ENCODE measurements at places on chromosomes 12 and 14.

DNA sequence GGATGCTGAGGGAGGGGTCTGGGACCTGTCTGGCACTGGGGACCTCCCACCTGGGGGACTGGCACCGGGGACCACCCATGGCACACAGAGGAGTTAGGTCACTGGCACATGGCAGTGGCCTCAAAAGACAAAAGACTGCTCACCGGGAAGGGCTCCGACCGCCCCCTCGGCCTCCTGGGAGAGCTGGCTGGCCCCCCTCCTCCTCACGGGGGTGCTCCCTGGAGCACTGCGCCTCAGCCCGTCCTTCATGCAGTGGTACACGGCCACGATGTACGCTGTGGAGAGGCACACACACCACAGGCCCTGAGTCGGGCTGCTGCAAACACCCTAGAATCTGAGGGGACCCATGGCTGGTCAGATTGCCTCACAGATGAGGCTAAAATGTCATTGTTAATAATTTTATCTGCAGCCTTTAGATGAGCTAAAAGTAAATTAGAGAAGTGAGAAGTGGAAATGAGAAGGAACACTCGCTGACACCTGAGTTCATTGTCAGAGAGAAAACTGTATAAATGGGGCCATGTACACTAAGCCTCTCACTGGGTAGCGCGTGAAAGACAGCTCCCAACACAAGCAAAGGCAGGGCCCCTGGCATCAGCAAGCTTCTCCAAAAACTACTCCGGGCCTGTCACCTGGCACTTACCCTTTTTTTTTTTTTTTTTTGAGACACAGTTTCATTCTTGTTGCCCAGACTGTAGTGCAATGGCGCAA lies 14.1 kb downstream of the P2RX2 start:
- no peak for DNase-seq

GRCh38 chr12:107035733-107036132 lies 48.8 kb upstream of the MTERF2 start:
- no peak for DNase-seq

DNA sequence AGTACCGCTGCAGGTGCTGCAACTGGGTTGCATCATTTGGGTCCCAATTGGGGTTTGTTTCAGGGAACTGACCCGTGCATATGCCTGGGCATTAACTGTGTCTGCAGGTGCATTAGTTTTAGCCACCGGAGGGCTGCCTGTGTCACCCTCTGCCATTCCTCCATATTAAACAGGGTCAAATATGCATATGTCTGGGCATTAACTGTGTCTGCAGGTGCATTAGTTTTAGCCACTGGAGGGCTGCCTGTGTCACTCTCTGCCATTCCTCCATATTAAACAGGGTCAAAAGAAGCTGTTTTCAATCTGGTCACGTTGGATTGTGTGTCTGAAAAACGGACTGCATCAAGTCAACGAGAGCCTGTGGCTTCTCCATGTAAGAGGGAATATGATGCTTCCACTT lies 1317.0 kb downstream of the TMEM121 start:
- DNase-seq: no peak

DNA sequence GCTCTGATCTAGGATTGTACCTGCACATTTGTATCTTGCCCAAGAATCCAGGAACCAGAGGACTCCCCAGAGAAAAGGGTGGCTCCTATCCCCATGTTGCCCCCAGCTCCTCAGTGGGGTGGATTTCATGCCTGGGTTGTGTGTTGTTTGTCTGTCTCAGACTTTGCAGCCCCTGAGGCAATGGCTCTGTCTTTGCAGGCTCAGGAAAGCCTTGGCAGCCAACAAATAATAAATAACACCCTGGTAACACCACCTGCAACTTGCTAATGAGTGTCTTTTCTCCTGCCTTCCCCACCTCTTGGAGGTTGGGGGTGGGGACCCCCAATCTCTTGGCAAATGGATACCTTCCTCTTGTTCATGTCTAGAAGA lies 65.2 kb upstream of the CISTR start:
- no peak for DNase-seq

GRCh38 chr14:61192989-61193388 lies 88.1 kb downstream of the TMEM30B start:
- no peak for DNase-seq

GRCh38 chr14:89672636-89673511 lies 255.8 kb upstream of the FOXN3 start:
- no peak for DNase-seq

- DNase-seq: peak; percentile 88
Measured at GRCh38 chr14:88562831-88563686, at the start of gene ZC3H14. Gene ZC3H14, plus strand, starts transcription at chr14:88563037. Its CDS starts 97 bp downstream, at chr14:88563134.

GRCh38 chr14:60807971-60808370 lies 73.4 kb downstream of the MNAT1 start:
- DNase-seq: no peak

DNA sequence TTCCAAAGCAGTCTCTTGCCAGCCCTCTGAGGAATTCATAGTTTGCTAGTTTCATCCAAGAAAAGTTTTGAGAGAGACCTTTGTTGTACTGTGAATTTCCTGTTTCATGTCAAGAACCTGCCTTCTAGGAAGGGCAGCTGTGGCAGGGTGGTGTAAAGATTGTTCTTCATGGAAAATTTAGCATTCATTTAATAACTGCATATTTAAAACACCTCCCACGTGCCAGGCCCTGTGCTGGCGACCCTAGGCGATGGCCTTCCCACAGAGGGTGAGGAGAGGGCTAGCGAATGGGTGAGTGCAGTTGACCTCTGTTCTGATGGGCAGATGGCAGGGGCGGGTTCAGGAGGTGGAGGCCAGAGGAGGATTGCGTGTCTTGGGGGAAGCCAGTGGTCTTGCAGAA lies 43.2 kb downstream of the MLXIP start:
- DNase-seq: no peak

GRCh38 chr14:59510001-59510400 lies 25.7 kb downstream of the JKAMP start:
- DNase-seq: no peak

- no peak for DNase-seq
Measured at GRCh38 chr14:105068818-105069217, 3.6 kb upstream of the GPR132 start.

GRCh38 chr14:21088687-21089086 lies 9.8 kb downstream of the ZNF219 start:
- no peak for DNase-seq

GRCh38 chr14:61573321-61573720 lies 122.0 kb upstream of the HIF1A start:
- DNase-seq: no peak

DNA sequence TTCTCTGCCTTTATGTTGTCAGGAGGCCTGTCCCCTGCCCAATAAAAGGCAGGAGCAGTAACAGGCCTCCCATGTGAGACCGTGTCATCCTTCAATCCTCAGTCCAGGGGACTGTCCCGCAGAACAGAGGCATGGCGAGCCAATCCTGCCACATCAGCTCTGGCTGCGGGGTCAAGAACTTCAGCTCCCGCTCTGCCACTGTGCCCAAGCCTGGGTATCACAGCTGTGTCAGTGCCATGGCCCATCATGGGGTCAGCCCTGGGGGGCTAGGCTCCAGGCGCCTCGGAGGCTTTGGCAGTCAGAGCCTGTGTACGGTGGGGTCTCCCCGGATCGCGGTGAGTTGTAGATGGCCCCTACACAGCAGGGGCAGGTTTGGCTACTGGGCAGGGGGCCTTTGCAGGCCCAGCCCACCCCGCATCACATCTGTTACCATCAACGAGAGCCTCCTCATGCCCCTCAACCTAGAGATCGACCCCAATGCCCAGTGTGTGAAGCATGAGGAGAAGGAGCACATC lies 19.9 kb upstream of the KRT83 start:
- no peak for DNase-seq

- no peak for DNase-seq
Measured at GRCh38 chr12:53208877-53209463, 1.9 kb upstream of the ITGB7 start.

DNA sequence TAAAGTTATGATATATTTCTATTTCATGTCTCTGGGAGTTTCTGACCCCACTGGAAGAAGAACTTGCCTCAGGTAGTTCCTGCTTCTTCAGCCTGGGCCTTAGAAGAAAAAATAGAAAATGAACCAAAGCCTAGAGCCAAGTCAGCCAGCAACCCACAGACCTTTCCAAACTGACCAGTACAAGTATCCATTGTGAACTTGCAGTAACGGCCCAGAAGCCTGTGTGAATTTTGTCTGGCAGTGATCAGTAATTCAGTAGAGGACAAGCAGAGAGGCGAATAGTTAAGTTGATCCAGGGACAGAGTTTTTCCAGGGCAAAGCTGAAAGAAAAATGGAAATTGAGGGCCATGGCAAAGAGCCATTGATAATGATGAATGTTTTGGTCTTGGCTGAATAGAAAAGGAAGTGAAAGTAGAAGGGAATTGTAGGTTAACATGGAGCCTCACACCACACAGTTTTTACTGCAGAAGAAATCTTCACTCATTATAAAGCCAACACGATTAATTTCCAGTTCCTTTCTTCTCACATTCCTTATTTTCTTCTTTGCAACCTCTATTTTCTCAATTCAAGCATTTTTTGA lies 311.8 kb downstream of the BTG1 start:
- DNase-seq: no peak

DNA sequence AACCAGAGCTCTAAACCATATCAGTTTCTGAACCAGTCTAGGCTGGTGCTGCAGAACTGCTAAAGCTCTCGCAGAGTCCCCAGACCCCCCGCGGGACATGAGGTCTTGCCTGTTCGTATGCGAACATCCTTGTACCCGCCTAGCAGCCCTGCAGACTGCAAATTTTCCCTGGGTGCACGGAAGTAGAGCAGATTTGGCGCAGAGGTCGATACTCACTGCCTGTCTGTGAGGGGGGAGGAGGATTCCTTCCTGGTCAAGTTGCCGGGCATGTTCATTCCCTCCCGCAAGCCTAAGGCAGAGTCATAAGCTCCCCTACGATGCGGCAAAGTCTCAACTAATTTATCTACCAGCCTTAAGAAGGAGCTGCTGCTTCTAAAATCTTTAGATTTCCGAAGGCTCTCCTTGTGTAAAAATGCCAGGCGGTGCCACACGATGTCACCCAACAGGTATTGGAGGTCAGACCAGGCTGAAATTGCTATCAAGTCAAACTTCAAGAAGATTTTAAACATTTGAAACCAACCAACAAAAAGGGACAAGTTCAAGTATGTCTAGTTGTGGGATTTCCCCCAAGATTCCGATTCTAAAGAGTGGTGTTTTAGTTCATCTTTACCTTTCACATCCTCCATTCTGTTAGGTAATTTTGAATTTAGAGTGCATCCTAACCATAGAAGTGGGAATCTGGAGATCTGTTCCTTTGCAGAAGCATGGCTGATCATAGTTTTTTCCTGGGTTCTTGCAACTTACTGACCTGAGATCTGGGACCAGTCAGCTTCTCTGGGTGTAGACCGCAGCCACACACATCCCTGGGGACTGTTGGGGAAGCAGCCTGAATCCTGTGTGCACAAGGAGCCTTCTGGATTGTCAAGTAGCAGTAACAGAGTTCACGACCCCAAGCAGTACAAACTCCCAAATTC lies 1.6 kb upstream of the PAX9 start:
- no peak for DNase-seq

GRCh38 chr12:126434412-126434985 lies 1369.3 kb downstream of the AACS start:
- no peak for DNase-seq

DNA sequence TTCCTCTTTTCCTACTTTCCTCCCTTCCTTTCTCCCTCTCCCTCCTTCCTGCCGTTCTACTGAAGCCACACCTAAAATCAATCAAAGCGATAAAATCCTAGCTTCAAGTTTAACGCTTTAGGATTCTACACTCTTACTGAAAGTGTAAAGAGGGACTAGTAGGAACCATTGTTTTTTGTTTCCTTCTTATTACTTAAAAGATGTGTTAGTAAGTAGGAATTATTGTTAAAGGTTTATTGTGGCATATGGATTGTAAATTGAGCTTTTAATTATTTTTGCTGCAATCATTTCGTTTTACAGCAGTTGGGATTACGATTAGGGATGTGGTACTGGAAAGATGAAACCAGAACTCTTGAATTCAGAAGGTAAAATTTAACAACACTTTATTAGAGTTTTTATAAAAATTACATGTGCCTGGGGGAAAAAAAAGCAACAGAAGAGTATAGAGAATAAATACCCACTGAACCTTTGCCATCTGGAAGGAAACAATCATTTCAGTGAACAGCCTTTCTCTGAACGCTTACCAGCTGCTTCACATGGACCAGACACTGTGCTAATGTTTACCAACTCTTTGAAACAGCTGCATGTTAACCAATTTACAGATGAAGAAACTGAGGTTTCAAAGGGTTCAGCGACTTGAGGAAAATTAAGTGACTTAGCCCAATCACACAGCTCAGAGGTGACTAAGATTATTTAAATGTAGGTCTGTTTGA lies 1.0 kb downstream of the PPP1R36 start:
- DNase-seq: no peak

DNA sequence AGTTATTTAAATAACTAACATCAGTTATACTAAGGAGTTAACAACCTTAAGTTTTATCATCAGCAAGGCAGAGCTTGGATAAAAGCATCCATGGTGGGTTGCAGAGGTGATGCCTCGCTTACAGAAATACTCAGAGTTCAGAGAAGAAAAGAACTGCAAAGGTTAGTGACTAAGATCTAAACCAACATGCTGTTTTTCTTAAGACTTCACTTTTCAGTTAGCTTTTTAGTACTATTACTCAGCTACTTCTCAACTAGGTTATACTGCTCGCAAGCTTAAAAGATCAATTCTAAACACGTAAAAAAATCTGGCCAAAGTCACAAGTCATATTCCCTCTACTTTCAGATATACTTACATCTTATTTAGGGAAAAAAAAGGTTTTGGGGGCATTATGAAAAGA lies 2.8 kb downstream of the PPP1CC start:
- no peak for DNase-seq

DNA sequence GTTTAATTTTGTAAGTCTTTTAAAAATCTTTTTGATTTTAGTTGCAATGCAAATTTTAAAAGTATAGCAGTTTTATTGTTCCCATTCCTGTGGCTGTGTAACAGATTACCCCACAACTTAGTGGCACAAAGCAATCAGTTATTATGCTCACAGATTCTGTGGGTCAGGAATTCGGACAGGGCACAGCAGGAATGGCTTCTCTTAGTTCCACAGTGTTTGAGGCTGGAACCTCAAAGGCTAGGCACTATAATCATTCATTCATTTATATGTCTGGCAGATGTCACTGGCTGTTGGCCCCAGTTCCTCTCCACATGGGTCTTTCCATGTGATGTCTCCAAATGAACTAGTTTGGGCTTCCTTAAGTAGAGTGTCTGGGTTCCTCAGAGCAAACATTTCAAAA lies 193.3 kb downstream of the RAD51B start:
- no peak for DNase-seq

GRCh38 chr12:10027311-10027710 lies 3.2 kb upstream of the CLEC9A start:
- DNase-seq: no peak

DNA sequence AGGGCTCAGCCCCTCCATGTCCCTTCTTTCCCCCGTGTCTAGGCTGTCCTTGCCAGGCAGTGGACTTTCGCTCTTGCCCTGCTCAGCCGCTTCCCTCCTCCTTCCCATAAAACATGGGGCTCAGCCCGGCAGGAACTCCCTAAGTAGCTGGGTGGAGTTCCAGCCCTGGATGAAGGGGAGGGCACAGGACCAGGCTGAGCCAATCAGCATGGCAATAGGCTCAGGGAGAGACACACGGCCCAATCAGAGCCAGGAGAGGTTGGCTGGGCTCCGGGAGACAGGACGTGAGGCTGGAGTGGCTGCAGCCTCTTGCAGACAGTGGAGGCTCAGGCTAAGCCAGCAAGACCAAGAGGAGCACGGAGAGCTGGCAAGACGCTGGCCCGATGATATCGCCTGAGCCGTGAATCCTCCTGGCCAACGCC lies 54.3 kb downstream of the GALNT9 start:
- DNase-seq: no peak
